ENCODE measurements at places on chromosomes 6 and 20. TPM values are rescaled to one million over a fixed set of nuclear protein-coding genes. Genes with fewer than 3 reads are reported as not detected.

Gene NMBR
- total RNA-seq = not detected

Gene FOXC1
- 0.16 TPM for total RNA-seq

Gene GMEB2
- 14.6 TPM for total RNA-seq

Gene MLIP
- total RNA-seq = not detected

Gene LBP
- not detected for total RNA-seq

Gene TNXB
- total RNA-seq = 15.2 TPM

Gene DAAM2
- total RNA-seq = not detected

DNA sequence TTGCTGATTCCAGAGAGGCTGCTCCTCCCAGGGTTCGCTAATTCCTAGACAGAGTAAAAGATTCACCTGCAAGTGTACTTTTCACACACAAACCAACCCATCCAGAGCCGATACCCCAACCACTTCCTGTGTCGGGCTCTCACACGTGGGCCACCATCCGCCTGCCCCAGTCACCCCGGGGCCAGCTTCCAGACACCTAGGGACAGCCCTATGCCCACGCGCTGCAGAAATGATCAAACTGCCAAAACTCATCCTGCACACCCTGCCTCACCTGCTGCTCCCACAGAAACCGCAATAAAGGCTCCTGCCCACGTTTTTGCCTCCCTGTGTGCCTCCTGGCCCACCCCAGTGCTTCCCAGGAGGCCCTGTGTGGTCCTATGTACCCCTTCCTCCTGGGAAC, 59.5 kb downstream of the PSMG4 start:
- DNase-seq = peak; percentile 55

DNA sequence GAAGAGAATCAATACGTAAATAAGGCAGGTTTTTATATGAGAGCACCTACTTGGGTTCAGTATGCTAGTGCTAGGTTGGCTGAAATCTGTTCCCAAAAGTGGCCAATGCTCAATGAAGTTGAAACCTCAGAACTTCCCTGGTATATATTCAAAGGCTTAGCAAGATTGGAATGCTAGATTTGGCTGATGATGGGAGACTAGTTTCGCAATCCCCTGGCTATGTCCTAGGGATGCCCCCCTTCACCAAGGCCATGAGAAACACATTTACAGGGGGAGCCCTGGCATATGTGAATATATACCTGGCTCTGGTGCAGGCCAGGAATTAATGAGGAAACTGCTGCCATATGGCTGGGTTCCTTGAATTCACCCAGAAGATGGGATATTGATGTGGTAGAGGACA, 142.4 kb upstream of the C6orf118 start:
- no peak for DNase-seq

- DNase-seq = no peak
Observed at GRCh38 chr6:19851241-19852089, 14.3 kb downstream of the ID4 start.

DNA sequence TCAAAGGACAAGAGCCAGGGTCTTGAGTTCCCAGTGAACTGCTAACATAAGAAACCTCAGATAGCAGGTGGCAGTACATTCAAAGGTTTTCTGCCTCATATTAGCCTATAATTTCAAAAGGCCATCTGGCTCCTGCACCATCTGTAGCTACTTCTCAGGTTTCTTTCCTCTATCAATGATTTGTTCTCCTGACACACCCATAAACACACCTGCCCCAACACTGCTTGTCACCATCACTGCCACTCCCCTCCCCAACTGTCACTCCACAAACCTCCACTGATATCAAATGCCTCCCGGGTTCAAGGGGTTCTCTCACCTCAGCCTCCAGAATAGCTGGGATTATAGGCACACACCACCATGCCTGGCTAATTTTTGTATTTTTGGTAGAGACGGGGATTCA, 152.7 kb upstream of the SLC22A16 start:
- DNase-seq = no peak

DNA sequence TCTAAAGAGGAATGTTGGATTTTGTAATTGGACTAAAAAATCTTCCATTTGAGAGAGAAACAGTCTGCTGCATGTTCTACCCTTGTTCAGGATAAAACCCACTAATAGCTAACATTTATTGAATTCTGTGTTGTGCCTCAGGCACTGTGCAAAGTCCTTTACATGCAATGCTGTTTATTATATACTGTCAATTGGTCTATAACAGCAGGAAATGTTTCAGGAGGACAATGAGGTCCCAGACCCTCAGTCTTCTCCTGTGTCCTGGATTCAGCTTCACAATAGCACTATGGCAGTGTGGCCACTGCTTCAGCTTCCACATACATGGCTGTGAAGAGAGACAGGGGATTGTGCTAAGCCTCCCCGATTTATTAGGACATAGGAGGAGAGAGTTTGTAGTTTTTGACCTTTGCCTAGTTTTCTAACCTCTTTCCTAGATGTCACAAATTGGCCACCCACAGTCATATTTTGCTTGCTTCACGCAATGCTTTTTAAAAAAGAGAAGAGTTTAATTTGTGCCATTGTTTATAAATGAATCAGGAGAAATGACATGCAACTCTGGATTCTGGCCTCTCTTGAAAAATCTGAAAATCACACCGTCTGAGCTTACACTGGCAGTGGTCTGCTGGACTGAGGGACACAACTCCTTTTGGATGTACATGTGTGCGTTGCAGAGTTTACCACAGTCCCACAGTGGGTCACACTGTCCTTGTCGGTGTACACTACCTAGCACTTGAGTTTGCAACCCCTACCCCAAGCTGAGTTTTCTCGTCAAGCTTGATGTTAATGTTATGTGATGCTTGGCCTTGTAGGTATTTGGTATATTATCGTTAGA, 11.3 kb downstream of the PTPN1 start:
- DNase-seq = no peak

DNA sequence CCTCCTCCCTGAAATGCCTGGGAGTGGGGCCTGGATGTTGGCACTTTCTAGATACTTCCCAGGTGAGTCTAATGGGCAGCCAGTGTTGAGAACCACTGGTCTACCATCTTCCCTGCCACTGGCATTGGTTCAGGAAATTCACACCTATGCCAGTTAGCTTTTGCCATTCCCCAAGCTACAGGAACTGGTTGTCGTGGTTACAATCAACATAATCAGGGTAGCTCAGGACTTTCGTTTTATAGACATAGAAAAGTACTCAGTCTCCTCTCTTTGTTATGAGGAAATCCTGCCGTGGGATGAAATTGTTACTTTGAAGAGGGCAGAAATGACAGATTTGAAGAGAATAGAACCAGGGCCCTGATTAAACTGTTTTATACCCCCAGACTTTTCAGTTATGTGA, 127.9 kb upstream of the FOXO3 start:
- no peak for DNase-seq

- DNase-seq = no peak
Observed at GRCh38 chr6:87702589-87702945, 534 bp upstream of the AKIRIN2 start.

GRCh38 chr6:125236536-125237327, 65.0 kb downstream of the HDDC2 start:
- DNase-seq = no peak

DNA sequence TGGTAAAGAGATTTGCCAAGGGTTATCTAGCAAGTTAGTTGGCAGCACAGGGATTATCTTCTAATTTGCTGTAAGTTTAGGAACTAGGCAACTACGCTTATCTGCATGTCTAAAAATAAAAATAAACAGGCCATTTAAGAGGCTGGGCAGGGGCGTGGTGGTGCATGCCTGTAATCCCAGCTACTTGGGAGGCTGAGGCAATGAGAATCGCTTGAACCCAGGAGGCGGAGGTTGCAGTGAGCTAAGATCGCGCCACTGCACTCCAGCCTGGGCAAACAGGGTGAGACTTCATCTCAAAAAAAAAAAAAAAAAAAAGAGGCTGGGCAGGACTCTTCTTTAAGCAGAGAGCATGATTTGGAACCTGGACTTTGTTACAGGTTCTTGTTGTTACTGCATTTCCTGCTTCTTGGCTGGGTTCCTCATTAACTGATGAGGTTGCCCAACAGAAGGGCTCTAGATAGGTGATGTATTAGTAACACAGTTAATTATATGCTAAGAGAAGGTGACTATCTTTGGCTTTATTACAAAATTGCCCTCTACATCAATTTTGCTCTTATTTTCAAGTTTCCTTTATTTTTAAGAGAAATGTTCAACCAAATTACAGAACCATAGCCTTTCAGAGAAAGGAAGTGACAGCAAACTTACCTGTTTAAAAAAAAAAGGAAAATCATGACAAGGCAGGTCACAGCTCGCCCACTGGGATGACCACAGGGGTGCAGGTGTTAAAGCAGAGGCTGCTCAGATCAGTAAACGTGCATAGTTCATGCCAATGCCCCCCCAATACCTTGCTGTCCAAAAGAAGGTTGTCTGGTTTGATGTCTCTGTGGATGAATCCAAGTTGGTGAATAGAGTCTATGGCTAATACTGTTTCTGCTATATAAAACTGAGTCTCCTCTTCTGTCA, 32.5 kb downstream of the STK38 start:
- peak; percentile 21 for DNase-seq

- no peak for DNase-seq
Observed at GRCh38 chr20:58623579-58624473, 27.3 kb upstream of the STX16 start.

GRCh38 chr20:62297449-62298227, 5.2 kb upstream of the ADRM1 start:
- DNase-seq = no peak

DNA sequence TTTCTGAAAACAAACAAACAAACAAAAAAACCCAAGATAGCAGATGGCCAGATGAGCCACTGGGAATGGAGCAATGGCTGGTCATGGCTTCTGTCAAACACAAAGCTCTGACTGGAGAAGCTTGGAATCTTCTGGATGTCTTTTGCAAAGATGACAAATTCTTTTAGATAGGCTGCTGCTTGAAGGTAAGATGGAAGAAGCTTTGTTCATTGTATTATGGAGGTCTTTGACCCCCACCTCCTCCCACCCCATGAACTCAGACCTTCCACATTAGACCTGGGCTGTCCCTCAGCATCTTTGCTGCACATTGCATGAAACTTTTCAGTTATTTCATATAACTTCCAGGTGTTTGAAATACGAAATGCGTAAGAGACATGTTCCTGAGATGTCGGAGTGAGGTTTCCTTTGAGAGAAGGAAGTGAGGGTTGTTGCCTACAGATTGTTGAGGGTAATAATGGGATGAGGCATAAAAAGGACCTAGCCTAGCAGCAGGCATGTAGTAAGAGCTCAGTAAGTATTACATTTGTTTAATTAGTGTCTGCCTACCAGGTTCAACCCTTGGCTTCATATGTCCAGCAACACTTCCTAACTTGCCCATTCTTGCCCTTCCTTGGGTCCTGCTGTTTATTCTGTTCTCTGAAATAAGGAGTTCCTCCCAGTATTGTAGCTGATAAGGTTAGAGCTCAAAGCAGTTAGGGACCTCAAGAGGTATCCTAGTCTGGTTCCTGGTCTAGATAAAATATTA, 51.4 kb upstream of the IER3 start:
- no peak for DNase-seq

DNA sequence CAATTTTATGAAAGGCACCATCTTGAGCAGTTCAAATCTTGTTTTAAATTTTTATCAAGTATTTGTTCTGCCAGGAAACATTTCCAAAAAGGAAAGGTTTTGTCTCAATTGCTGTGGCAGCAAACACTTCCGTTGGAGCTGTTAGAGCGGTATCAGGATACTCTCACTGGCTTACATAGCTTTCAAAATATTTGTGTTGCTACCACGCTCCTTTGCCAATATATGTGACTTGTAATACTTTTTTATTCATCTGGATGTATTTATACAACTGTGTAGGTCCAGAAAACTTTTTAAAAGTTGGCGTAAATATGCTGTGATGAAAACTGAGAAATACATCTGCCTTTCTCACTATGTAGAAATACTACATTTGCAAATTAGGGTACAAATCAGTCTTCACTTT, 37.8 kb upstream of the NHSL1 start:
- no peak for DNase-seq

DNA sequence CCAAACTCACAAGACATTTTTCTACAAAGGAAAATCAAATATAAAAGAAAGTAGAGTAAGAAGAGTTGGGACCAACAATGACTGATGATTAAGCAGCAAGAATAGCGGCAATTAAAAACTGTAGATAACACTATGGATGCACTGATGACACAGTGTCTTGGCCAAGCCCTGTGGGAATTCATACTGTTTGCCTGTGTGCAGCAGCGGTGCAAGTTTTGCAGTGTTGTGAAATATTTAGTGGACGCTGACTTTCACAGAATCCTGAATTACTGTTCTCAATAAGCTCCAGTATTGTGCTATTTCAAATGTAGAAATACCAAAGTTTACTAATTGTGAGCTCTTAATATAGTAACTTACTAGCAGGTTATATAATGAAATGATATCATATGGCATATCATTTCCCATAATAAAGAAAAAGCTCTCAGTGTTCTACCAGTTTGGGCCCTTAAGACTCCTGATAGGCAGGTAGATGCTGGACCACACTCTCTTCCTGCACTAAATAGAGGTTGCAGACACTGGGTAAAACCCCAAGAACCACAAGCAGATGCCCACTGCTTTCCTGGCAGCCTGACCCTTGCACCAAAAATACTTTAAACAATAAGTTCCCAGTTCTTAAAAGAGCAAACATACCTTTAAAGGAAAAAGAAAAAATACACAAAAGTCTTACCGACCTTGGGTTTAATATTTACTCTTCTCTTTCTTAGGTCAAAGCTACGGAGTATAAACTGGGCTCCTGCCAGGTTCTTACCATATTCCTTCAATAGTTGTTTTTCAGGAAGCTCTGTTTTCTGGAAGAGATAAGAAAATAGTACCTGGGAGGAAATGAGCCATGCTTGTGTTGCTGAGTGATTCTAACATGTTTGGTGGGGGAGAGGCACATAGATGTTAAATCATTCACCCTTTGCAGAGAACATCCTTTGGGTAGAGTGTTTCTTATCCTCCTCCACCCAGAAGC, 41.6 kb downstream of the ANKEF1 start:
- DNase-seq = no peak

GRCh38 chr20:36744764-36745191, 1.1 kb downstream of the NDRG3 start:
- no peak for DNase-seq

GRCh38 chr6:33716890-33717632, 5.6 kb upstream of the UQCC2 start:
- DNase-seq = no peak

GRCh38 chr6:120966321-120966720, 368.0 kb downstream of the TBC1D32 start:
- no peak for DNase-seq

DNA sequence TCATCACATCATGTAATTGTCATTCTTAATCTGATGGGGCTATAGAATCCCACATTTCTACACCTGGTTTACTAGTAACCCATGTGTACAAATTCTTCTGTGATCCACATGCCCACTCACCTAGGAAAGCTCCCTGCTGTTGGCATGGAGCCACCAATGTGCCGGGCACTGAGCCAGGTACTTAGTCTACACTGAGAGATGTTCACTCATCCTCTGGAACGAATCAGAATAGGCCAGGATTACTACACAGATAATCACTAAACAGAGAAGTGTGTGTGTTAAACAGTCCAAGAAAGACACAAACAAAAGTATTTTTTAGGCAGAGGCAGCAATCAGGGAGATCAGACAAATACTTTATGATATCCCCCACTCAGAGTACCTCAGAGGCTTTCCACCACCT, 193.2 kb upstream of the VGLL2 start:
- DNase-seq = no peak

DNA sequence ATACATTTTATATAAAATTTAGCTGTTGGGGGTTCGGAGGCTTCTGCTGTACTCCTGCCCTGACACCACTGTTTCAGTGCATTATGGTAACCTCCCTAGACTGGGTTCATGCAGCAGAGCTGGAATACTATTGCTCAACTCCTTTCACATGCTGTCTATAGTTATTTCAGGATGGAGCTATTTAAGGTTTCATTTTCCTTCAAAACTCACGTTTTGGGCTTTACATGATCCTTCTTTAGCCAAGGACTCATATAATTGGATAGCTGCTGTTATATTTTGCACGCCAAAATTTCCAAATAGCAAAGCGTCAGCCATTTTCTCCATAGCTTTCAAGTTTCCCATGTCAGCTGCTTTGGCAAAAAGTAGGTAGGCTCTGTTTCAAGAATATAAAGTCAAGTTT, 76.8 kb downstream of the SEL1L2 start:
- no peak for DNase-seq

All from natural killer cell (primary cell).